ENCODE measurements at places on chromosomes 5 and 9.
A peak's percentile ranks its signal among the peaks of the same experiment; 100 is the strongest.

DNA sequence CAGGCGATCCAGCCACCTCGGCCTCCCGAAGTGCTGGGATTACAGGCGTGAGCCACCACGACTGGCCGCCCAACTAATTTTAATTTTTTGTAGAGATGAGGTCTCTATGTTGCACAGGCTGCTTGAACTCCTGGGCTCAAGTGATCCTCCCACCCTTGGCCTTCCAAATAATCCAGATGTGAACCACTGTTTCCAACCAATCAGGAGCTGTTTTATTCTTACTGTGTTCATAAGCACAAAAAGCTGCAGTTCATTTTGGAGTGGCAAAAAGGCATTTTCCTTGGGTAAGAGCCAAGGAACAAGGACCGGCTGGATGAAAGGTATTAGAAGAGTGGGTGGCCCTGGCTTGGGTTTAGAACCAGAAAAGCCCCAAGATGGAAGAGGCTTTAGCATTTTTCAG, 5.2 kb upstream of the SLC27A4 start:
- DNase-seq, result no peak

DNA sequence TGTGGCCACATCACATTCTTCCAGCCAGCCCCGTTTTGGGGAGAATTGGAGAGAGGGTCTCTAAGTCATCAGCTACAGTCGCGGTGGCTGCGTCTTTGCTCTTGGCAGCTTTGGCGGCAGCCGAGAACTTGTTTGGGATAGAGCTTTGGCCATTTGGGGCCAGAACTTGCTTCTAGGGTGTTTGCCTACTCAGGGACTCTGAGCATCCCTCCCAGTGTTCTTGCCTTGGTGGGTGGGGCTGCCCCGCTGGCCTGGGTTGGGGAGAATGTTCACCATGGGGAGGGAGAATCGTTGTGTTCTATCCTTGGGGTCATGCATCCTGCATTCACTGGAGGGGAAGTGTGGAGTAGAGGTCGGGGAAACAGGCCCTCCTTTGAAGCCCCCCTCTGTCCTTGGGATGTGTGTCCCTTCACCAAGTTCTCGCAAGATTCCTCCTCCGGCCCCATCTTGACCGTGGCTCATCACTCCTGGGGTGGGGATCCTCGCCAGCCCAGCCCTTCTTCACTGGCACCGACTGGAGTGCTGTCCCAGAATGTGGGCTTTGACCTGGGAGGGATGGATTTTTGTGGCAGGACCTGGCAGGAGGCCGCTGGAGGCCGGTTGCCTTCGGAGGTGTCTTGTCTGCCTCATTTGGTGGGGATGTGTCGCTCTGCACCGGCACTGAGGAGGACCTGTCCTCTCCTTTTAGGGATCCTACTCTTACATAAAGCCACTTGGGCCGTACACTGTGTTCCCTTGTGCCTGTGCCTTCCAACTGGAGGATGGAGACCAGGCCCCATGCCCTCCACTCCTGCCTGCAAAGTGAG, 3.5 kb downstream of the PHF2 start:
- no peak for DNase-seq

- DNase-seq, result no peak
Observed at GRCh38 chr9:114515528-114515927, 10.3 kb upstream of the WHRN start.

DNA sequence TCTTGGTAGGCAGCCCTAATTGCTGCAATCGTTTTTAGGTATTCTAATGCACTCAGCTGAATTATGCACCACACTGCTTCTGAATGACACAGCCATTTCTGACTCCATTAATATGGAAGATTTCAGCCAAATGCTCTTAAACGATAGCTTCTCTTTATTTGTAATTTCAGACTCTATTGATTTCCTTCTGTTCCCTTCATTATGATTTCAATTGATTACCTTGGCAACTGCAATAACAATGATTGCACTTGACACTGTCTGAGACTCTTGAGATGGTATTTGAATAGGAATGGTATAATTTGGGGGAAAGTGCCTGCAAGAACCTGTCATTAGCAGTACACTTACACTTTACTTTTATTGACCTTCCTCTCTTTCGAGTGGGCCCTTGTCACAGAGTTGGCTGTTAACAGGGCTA, 296.1 kb upstream of the DMAC1 start:
- DNase-seq, result no peak

DNA sequence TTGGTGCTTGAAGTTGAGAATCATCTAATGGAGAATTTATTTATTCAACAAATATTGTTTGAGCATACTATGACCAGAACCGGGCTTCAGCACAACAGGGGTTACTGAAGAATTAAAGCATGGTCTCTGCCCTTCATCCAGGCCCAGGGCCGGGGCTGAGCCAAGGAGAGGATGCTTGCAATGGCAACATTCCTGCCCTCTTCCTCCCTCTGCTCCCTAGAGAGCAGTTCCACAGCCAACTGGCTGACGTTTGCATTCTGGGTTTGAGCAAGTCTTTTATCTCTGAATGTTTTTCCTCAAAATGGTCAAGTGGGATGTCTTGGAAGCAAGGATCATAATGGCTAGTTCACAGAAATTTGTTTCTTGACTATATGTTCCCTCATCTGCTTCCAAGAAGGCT, 80.7 kb downstream of the GLDC start:
- DNase-seq, result no peak

DNA sequence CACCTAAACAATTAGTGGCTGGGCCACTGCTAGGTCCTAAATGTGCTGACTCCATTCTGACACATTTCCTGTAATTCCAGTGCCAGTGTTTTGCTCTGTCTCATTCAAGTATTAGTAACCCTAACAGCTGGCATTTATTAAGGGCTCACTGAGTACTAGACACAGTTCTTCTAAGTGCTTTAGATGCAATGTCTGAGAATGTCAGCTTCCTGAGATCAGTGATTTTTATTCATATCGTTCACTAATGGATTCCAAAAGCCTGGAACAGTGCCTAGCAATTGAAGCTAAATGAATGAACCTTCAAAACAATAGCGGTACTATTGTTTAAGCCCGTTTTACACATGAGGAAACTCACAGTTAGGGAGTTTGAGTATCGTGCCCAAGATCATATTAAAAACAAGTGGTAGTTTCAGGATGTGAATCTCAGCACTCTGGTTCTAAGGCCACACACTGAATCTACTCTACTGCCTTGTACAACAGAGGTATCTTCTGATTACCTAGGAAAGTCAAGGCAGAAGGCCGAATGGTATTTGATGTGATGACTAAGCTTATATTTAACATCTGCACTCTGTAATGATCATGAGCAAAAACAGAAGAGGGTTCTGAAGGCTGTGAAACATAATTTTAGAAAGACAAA, 304.0 kb downstream of the PJA2 start:
- peak; percentile 4 for DNase-seq

DNA sequence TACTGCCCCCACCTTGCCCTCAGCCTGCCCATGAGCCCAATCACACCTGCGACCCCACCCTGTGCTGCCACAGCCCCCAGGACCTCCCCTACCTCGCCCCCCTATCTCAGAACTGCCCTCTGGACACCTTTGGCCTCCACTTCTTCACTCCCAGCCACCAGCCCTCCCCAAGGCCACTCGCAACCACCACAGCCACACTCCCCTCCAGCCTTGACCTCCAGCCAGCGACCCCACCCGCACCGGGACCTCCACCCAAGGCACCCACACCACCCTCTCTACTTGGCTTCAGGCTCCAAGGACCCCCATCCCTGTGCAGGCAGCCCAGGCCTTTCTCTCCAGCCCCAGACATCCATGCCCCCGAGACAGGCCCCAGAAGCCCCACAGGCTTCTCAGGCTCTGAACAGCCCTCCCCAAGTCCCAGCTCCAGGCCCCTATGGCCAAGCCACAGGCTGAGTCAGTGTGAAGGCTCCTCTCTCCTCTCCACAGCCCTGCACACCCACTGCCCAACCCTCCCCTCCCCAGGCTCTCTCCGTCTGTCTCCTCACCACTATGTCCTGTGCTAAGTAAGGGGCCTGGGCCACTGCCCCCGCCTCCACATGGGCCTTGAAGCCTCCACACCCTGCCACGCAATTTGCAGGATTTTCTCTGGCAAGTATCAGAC, 2.0 kb downstream of the AK1 start:
- no peak for DNase-seq

DNA sequence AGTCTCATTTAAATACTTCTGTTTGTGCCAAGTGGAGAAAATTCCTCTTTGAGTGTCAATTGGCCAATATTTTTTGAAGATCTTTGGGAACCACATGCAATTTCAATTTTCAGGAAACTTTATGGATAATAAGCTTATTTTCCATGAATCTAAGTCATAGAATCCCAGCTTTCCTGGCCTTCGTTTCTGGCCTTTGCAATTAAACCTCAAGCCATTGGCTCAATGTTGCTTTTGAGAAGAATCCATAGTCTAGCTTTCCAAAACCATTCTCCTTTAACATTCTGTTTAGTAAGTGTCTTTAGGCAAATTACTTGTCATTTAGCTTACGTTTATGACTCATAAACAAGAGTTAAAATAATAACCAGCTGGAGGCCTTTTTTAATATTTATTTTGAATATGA, 145.0 kb upstream of the FTMT start:
- no peak for DNase-seq

GRCh38 chr9:134050726-134051125, 17.1 kb downstream of the BRD3 start:
- DNase-seq, result no peak

DNA sequence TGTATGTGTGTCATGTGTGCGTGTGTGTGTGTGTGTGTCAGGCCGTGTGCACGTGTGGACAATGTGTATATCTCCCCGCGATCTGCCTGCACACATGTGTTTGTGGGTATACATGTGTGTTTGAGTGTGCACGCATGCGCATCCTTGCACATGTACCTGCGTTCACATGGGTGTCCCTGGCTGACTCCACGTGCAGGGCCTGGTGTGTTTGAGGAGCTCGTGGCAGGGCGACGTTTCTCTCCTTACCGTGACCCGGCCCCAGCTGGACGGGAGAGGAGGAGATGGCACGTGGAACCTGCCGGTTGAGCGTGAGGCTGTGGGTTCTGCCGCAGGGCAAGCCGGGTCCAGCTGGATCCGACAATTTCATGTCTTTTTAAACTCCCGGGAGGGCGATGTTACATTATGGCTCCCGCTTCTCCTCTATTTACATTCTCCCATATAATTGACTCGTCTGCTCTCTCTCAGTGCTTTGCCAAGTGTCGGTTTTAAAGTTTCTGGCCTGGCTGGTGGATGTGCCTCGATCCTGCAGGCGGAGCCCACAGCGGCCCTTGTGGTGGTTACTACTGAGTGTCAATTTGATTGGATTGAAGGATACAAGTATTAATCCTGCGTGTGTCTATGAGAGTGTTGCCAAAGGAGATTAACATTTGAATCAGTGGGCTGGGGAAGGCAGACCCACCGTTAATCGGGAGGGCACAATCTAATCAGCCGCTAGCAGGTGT, 5.9 kb downstream of the COL5A1 start:
- DNase-seq, result no peak

GRCh38 chr5:11890777-11891176, 13.5 kb downstream of the CTNND2 start:
- DNase-seq, result no peak

DNA sequence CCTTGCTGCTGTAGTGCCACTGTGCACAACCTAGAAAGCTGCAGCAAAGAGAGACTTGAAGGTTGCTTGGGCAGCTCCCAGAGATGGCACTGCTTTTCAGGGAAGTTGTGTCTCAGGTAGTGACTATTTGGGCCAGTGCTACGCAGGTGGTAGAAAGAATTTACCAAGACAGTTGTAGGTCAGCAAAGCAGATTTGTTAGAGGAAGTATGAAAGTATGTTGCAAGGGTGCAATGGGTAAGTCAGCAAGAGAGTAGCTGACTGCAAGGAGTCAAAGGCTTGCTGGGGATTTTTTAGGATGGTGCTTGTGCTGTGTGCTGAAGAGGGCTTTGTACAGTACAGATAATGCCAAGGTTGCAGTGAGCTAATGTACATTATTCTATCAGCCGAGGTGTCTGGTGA, 33.5 kb upstream of the SPARC start:
- DNase-seq, result no peak

GRCh38 chr5:189486-189885, 1.8 kb upstream of the LRRC14B start:
- DNase-seq, result no peak

- no peak for DNase-seq
Observed at GRCh38 chr5:71011194-71011792, 13.8 kb downstream of the NAIP start.

- no peak for DNase-seq
Observed at GRCh38 chr9:125746774-125747052, 460 bp upstream of the PBX3 start.

DNA sequence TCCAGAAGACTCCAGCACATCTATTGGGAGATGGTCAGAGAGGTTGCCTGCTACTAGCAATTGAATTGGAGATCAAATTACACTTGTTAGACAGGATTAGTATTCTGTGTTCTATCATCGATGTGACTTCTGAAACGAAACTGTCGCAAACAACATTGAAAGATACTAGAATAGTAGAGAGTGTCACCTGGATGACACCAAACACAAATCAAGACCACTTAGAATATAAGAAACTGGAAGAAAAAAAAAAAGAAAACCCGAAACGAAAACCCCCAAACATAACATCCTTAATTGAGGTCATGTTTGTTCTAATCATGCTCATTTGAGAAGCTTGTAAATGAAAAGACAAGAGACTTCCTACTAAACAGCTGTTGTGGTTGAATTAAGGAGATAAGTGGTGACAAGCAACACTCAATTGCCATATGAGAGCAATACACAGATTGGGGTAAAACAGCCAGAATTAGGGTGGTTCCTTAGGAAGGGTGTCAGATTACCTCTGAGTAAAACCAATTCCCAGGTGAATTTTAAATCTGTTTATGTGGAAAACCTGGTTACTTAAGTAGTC, 97.6 kb downstream of the BASP1 start:
- DNase-seq, result no peak

- DNase-seq, result no peak
Observed at GRCh38 chr5:1235379-1235778, 10.2 kb downstream of the SLC6A18 start.

DNA sequence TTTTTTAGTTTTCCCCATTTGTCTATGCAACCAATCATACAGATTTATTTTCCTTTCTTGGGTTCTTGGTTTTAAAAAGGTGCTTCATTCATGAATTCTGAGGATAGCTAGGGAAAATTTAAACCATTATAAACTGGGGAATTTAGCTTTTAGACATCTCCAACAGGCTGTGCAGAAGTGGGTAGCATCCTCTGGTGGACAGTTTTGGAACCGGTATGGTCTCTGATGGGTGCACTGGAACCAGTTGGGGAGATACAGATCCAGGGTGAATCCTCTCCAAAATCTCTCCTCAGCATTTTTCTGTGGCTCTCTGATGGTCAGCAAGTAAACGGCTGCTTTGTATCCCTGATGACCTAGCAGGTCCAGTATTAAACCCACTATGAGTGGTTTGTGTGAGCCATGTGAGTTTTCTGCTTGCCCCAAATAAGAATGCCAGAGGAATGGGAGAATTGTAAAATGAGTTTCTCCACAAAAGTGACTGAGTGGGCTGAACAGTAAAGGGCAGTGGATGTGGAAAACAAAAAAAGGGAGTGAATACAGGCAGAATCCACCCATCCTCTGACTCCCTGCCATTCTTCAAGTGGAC, 9.1 kb upstream of the DNAJC25 start:
- peak; percentile 14 for DNase-seq

- no peak for DNase-seq
Observed at GRCh38 chr5:143505934-143506333, 102.4 kb upstream of the NR3C1 start.
